Caco-2 (cell line): ENCODE measurements at places on chromosomes 6 and 20.

GRCh38 chr6:55497694-55498093 lies 81.3 kb downstream of the HMGCLL1 start:
- no peak for DNase-seq

- DNase-seq, result no peak
Measured at GRCh38 chr6:158707821-158708195, 58.0 kb downstream of the SYTL3 start.

GRCh38 chr6:147201885-147202515 lies 2.2 kb upstream of the STXBP5 start:
- peak; percentile 50 for DNase-seq

GRCh38 chr6:152973916-152974315 lies 8.9 kb downstream of the FBXO5 start:
- no peak for DNase-seq

GRCh38 chr6:54970337-54970736 lies 123.8 kb downstream of the FAM83B start:
- no peak for DNase-seq

- no peak for DNase-seq
Measured at GRCh38 chr20:58471193-58472164, 43.7 kb downstream of the APCDD1L start.

GRCh38 chr6:56292505-56293181 lies 45.3 kb upstream of the COL21A1 start:
- peak; percentile 56 for DNase-seq

DNA sequence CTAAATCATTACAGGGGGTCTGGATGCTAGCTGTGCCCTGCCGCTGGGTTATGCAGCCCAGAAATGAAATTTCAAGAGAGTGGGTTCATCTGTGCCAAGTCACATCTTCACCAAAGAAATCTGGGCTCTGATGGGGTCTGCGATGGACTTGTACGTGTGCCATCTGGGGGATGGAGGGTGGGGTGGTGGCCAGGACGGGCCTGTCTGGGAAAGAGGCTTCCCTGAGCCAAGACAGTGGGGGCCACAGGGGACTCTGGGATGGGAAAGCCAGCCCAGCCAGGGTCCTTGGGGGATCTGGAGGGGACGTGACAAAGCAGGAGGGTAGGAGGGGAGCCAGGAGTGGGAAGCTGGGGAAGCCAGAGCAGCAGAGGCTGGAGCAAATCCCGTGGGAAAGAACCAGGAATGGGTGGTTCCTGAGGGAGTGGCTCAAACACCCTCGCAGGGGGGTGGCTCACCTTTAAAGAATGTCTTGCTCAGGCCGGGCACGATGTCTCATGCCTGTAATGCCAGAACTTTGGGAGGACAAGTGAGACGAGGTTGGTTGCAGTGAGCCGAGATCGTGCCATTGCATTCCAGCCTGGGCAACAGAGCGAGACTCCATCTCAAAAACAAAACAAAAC lies 36.3 kb upstream of the SULF2 start:
- no peak for DNase-seq

- DNase-seq, result no peak
Measured at GRCh38 chr20:9889270-9889981, 50.5 kb upstream of the PAK5 start.

- DNase-seq, result no peak
Measured at GRCh38 chr6:24536466-24536865, 41.7 kb downstream of the ALDH5A1 start.

GRCh38 chr6:117007659-117008058 lies 130.6 kb downstream of the RFX6 start:
- no peak for DNase-seq

DNA sequence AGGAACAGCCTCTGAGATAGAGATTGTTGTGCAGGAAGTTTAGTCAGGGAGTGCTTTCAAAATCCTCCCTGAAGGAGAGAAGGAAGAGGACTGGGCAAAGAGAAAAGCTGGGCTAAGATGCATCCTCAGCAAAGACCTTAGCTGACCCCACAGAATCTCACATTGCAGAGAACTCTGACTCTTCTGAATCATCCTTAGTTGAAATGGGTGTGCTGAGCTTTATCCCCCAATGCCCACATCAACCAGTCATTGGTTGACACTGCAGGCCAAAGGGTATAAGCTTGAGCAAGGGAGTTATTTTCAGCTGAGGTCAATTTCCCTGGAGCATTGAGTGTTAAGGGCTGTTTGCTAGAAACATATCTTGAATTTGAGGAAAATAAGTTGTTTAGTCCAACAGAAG lies 732.2 kb downstream of the CBLN4 start:
- no peak for DNase-seq

GRCh38 chr6:148367411-148368024 lies 24.9 kb downstream of the SASH1 start:
- DNase-seq, result no peak

GRCh38 chr6:158611541-158612370 lies 32.8 kb downstream of the DYNLT1 start:
- peak; percentile 87 for DNase-seq

- DNase-seq, result no peak
Measured at GRCh38 chr6:75282706-75283105, 1.9 kb downstream of the TMEM30A start.

DNA sequence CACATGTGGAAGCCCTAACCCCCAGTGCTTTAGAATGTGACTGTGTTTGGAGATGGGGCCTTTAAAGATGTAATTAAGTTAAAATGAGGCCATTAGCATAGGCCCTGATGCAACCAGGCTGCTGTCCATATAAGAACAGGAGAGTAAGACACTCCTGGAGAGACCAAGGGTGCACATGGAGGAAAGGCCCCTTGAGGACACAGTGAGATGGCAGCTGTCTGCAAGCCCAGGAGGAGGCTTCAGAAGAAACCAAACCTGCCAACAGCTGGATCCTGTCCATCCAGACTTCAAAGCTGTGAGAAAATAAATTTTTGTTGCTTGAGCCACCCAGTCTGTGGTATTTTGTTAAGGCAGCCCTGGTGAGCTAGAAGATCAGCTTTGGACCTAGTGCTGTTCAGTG lies 16.8 kb upstream of the SNRPB2 start:
- no peak for DNase-seq

DNA sequence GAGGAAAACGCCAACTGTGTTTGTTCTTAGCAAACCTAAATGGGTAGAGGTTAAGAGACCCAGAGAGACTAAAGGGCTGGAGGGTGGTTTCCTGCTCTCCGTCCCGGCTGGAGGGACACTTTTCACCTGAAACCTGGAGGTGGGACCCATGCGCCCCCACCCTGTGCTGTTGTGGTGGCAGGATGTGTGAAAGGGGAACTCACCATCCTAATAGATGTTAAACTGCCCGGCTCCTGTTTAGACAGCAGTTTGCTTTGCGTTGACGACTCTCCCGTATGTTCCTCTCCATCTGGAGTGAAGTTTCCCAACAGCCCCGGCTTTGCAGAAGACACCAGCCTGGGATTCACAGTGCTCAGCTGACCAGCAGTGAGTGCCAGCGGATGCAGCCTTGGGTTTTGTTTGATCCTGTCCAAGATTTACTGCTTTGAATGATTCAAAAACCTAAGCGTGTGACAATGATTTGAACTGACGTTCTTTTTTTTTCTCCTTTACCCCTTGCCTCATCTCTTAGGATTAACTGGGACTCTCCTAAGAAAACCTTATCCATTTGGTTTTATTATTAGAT lies 66.0 kb downstream of the CDH4 start:
- DNase-seq, result no peak

DNA sequence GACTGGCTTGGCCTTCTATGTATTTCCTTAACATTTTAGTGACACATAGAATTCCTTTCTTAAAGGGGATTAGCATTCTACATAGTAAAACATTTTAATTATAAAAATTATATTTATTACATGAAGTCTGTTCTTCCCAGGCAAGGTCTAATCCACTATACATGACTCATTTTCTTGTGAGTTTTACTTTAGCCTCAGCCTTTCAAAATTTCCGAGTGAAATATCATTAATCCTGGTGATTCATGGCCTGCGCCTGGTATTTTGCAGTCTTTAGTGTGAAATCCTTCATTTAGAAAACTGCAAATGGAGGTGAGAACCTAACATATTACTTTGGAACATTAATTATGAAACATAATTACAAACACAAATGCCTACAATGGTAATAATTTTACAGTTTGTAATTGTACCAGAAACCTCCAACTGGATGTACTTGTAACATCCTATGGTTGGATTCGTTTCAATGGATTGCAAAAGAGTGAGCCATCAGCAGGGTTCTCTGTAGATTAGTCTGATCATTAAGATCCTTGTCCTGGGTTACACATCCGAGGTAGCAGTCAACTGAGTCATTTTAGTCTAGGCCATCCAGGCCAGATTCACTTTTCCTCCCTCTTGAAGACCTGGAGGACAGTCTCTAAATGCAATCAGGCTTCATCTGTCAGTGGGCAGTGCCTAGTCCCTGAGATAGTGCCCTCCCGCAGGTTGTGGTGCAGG lies 272.0 kb downstream of the PACRG start:
- no peak for DNase-seq

GRCh38 chr6:123925350-123925749 lies 121.7 kb downstream of the NKAIN2 start:
- no peak for DNase-seq

DNA sequence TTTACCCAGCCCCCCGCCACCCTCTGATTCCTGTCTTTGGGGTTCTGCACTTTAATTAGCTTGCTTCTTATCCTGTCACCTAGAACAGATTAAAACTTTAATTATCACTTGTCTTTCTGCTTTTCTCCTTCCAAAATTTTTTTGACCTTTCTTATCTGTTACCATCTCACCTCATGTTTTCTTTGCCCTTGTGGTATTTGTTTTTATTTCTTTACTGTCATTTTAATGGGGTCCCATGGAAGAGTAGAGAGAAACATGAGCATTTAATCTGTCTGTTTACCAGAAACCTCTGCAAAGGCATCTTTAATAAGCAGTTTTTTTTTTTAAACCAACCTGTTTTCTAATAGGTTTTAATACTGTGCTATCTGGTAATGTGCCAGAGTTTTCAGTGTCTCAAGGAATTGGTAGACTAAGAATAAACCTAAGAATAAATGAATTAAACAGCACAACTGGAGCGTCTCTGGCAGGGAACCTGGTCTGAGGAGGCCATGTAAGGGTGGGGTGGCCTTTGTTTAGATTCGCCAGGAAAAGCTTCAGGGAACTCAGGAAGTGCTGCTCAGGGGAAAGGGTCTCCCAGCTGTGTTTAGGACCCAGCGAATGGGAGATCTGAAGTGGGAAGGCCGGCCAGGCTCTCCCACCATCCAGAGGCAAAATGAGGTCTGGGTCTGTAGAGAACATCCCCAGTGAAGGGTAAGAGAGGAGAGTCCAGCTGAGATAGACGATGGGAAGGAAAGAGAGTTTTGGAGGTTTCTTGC lies 69.8 kb downstream of the ARID1B start:
- no peak for DNase-seq

DNA sequence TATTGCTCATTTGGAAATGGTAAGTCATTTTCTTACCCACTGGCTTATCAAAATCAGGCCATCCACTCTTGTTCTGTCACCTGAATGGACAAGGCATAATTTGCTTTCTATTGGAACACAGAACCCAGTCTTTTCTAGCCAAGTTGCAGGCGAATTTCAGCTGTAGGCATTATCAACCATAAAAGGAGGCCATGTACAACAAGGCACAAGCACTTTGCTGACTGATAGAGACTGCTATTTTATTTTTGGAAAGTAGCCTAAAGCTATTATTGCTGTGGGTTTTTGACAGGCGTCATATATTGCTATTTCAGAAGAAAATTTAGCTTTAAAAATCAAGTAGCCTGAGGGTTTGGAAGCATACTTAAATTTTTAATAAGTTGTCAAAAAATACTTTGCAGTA lies 344.2 kb downstream of the HDGFL1 start:
- no peak for DNase-seq

DNA sequence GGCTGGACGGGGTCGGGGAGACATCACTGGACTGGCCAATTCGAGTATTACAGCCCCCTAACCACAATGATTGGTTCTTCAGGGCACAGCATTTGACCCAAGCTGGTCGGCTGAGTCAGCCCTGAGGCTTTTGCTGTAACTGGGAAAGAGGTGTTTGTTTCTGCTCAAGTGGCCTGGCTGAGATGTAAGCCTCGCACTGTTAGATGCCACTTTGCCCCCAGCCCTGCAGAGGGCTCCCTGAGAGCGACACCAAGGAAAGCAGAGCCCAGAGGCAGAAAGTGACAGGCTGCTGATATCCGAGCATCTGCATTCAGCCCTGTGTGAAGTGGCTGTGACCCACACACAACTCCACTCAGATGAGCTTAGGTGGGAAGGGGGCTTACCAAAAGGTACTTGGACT lies 19.4 kb downstream of the ERGIC3 start:
- DNase-seq, result peak; percentile 79

DNA sequence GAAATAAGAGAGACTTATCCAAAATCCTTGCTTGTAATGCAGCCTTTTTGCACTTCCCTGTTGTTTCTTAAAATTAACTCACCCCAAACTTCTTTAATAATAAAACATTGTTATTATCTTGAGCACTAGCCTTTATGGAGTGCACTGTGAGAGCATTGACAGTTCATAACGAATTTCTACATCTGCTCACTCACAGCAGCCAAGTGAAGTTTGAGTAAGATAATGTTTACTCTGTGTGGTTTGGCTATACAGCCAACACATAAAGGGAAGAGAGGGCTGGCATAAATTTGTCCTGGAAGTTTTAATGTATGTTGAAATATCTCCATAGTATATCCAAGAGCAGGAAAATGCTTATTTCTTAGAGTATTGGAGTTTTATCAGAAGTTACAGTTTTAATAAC lies 227.9 kb downstream of the FRK start:
- no peak for DNase-seq

- no peak for DNase-seq
Measured at GRCh38 chr6:168333491-168333890, 13.9 kb upstream of the DACT2 start.

DNA sequence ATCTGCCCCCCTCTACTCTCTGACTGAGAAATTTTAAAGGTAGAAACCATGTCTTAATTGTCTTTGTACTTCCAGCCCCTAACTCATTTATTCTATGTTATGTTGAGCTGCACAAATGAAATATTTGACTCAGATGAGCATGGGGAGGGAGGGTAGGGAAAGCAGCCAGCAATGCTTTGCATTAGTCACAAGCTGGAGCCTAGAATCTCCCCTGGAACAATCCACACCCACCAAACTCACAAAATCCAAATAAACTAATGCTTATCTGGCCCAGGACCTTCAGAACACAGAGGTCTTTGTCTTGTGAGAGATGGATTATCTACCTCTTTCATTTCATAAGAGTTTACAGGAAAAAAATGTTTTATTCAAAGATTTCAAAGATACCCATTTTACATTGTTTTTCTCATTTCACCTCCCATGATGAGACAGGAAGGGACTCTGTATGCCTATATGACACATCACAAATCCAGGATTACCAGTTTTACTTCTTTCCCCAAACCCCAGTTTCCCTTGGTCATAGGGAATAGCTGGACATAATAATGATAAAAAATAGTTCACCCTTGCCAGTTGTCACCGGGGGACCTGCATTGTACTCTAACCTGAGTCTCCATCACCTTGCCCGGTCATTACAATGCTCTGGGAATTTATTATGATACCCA lies 466.9 kb downstream of the KIF16B start:
- DNase-seq, result no peak

GRCh38 chr20:11248011-11248409 lies 574.2 kb upstream of the JAG1 start:
- no peak for DNase-seq

DNA sequence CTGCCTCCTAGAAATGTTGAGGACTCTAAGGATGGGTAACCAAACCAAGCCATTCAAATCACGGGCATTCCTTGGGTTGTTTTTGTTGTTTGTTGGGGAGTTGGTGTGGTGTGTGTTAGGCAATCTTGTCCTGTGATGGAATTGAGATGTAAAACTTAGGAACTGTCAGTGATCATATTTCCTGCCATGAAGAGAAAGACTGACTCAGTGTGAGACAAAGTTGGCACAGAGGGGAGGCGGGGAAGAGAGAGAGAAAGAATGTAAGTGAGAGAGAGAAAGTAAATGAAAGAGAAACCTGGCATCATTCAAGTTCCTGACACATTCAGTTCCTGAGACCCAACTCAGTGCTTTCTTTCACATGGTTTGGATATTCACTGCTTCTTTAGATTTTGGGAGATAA lies 21.6 kb upstream of the FBXO30 start:
- DNase-seq, result no peak
